ENCODE measurements at places on chromosomes 2 and 18.

GRCh38 chr2:240469239-240469636 lies 33.8 kb downstream of the GPC1 start:
- no peak for DNase-seq

- DNase-seq, result no peak
These were observed 78.3 kb downstream of the POU3F3 start for GRCh38 chr2:104932243-104932642.

GRCh38 chr2:127305990-127306585 lies 12.1 kb upstream of the ERCC3 start:
- DNase-seq, result no peak

DNA sequence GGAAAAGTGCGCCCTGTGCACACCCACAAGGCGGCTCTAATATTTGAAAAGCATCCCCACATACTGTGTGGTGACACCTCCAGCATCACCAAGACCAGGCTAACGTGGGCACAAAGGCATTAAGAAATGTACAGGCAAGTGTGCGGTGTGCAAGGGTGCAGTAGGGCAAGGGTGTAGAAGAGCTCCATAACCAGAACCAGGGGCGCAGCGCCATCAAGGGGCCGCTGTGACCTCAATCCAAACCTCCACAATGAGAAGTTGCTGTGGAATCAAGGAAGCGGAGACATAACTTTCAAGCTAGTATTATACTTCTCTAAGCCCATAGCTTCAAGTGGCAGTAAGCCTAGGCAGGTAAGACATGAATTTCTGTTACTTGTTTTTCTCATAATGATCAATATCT lies 13.0 kb downstream of the L3MBTL4 start:
- DNase-seq, result no peak
